ENCODE measurements at places on chromosomes 5 and 9.

- DNase-seq, result no peak
These were observed 15.3 kb upstream of the SEC16A start for GRCh38 chr9:136497916-136498695.

DNA sequence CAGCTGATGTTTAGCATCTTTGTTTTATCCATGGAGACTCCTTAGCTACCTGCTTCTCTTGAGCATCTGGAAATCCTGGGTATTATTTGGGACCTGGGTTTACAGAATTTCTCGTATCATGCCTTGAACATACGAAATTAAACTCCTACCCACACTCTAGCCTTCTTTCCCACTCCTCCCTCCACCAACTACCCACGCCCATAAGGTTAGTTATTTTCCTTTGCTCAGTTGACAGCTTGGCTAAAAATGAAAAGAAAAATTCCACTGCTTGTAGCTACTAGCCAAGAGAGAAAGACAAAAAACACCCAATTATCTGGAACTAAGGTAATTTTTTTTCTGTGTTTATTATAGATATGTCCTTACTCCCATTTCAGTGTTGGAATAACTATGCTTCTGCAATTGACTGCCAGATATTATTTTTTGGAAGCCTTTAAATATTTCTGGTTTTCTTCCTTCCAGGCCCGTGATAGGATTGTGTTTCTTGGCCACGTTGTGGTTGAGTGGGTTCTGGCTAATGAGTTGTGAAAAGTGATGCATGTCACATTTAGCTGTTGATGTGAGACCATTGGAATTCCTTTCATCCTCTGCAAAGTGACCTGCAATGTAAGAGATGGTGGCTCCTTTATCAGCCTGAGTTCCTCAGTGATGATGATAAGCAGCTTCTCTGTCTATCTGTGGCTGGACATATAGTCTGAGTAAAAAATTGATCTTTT, 308.1 kb downstream of the LRRC70 start:
- peak; percentile 48 for DNase-seq

- DNase-seq, result peak; percentile 81
These were observed at the start of the genes EIF4E1B and SNCB for GRCh38 chr5:176629853-176630680. Gene EIF4E1B (plus strand): TSS chr5:176630675. CDS start chr5:176642788, 12,113 bp downstream. Gene SNCB (minus strand): TSS chr5:176630534. CDS start chr5:176629654, 880 bp downstream.

DNA sequence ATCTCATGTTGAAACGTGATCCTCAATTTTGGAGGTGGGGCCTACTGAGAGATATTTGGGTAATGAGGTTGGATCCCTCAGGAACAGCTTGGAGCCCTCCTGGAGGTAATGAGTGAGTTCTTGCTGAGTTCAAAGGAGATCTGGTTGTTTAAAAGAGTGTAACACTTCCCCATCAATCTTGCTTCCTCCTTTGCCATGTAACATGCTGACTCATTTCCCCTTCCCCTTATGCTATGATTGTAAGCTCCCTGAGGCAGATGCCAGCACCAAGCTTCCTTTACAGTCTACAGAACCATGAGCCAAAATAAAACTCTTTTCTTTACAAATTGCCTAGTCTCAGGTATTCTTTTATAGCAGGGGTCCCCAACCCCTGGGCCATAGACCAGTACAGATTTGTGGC, 352.3 kb downstream of the SLCO4C1 start:
- DNase-seq, result no peak

- DNase-seq, result no peak
These were observed 951.9 kb upstream of the DMAC1 start for GRCh38 chr9:8751406-8751930.

GRCh38 chr9:5110867-5111681, 74.4 kb downstream of the INSL6 start:
- no peak for DNase-seq

- no peak for DNase-seq
These were observed 93.5 kb downstream of the MARCHF3 start for GRCh38 chr5:126936775-126937418.

- no peak for DNase-seq
These were observed 104.2 kb downstream of the TRIM32 start for GRCh38 chr9:116791326-116791725.

DNA sequence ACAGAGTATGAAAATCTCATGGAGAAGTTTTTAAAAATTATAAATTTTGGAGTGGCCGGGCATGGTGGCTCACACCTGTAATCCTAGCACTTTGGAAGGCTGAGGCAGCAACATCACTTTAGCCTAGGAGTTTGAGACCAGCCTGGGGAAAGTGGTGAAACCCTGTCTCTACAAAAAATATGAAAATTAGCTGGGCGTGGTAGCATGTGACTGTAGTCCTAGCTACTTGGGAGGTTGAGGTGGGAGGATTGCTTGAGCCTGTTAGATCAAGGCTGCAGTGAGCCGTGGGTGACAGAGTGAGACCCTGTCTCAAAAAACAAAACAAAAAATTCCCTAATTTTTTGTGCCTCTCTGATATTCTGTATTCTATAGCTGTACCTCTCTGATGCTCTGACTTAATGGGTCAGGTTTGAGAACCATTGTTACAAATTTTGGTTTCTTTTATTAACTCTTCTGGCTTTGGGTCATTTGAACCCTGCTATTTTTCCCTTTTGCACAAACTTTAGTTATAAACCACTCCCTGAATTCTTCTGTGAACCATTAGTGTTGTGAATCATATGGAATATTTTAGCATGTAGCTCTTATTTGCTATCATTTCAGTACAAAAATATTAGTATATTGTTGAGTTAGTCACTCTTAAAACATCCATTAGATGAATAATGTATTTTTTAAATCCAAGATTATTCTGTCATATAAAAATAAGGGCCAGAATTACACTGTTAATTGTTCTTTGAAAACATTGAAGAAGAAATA, 51.0 kb downstream of the FER start:
- no peak for DNase-seq

GRCh38 chr5:73306078-73306719, 133.2 kb downstream of the TMEM174 start:
- no peak for DNase-seq
